ENCODE measurements at places on chromosomes 7 and 10.

DNA sequence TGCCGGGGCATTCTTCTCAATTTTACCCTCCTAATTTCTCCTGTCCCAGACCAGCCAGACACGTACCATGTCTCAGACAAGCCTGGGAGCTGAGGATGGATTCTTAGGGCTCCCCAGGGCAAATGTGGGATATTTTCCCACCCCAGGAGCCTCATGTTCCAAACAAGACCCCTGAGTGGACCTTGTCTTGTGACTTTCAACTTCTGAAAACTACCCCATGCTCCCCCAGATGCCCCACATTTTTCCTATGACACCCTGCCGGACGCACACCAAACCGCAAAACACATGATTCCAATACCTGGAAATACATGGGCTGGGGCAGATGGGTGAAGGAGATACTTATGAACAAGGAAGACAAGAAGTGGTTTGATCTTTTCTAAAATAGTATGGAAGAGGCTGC, 874 bp downstream of the GIMAP5 start:
- no peak for DNase-seq

- no peak for DNase-seq
These were observed 23.1 kb downstream of the ANKIB1 start for GRCh38 chr7:92268921-92269320.

- no peak for DNase-seq
These were observed 83.5 kb upstream of the IKZF1 start for GRCh38 chr7:50221028-50221427.

DNA sequence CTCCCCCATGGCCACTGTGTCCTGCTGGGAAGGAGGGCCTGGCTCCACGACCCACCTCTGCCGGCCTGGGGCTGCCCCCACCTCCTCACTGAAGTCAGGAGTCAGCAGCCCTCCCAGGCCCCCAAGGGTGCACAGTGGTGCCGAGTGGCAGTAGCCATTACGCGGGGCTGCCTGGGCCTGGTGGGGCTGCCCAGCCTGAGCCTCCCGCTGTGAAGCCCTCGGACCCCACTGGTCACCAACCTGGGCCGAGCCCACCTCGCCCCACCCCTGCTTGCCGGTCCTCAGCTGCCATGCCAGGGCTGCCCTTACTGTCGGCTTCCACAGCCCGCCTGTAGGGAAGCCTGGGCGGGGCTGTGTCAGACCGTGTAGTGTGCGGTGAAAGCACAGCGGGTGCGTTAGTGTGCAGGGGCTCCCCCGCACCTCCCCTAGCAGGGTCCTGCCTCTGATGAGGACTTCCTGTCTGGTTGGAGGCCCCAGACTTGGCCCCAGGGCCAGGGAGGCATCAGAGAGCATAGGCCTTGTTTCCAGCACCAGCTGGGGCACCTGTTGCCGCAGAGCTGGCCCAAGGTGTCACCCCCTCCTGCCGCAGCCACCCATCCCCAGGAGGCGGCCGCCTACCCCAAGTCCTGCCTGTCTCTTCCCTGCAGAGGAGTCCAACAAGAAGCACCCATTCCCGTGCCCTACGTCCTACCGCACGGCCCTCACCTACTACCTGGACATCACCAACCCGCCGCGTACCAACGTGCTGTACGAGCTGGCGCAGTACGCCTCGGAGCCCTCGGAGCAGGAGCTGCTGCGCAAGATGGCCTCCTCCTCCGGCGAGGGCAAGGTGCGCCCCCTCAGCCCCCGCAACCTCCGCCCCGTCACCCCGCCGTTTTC, 10.0 kb downstream of the TMEM120A start:
- no peak for DNase-seq
